ENCODE measurements at places on chromosomes 7 and 10.

DNA sequence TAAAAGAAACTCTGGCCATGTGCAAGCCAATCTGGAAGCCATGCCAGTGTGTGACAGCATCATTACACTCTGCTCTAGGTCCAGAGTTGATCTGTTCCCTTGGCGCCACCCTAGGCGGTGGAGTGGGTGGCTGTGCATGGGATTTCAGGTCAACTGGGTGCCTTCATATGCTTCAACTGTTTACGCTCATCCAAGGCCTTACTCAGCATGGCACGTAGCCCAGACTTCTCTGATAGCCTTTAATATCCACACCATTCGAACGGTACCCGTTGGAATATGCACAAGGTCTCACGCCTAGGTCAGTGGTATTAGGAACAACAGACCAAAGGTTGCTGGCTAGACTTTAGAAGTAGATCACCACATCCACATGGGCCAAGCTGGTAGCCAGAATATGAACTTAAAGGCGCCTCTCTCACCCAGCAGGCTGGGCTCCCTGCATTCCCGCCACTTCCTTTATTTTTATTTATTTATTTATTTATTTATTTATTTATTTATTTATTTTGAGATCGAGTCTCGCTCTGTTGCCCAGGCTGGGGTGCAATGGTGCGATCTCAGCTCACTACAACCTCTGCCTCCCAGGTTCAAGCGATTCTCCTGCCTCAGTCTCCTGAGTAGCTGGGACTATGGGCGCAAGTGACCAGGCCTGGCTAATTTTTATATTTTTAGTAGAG, 18.7 kb upstream of the ACHE start:
- DNase-seq = no peak

- no peak for DNase-seq
Measured at GRCh38 chr7:134916171-134916883, 70.0 kb upstream of the AGBL3 start.

DNA sequence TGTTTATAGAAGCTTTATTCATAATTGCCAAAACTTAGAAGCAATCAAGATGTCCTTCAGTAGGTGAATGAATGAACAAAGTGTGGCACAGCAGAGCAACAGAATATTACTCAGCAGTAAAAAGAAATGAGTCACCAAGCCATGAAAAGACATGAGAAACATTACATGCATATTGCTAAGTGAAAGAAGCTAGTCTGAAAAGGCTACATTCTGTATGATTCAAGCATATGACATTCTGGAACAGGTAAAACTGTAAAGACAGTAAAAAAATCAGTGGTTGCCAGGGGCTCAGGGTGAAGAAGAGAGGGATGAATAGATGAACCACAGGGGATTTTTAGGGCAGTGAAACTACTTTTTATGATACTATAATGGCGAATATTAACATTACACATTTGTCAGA, 80.9 kb upstream of the APBB1IP start:
- DNase-seq = no peak

- no peak for DNase-seq
Measured at GRCh38 chr10:77252380-77253146, 385.0 kb downstream of the KCNMA1 start.

DNA sequence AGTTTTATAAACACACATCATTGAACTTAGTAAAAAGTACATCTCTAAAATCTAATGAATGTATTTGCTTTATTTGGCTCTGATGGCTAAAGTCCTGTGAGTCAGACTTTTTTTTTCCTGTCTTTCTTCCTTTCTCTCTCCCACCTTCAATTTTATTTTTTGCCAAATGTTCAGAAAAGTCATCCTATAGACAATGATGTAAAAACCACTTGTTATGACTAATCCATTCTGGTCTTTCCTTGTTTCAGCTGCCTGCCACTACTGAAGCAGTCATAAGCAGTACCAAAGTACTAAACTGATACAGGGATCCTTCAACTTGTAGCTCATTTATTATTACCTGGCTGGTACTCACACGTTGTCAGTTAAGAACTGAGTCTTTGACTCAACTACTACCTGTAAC, 23.9 kb downstream of the HECTD2 start:
- no peak for DNase-seq

Data from SHP77 (cell line).